ENCODE measurements at places on chromosomes 7 and 10. TPM values are rescaled to one million over a fixed set of nuclear protein-coding genes. Genes with fewer than 3 reads are reported as not detected.
A peak's percentile ranks its signal among the peaks of the same experiment; 100 is the strongest.

DNA sequence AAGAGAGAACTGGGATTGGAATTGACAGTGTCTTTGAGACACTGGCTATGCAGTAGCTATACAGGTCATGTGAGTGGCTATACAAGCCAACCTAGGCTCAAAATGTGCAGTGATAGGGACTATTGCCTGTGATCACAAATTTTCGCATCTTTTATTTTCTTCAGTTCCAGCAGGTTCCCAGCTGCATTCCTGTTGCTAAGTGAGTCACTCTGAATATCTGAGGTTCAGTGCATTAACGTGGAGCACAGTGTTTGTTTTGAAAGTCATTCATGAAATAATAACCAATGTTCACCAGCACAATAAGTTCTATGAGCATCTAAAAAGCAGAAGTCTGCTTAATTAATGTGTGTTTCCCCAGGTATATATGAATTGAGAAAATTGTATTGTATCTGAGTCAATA, 1236.0 kb upstream of the CELF2 start:
- peak; percentile 65 for DNase-seq

The MSMB gene
- not detected for total RNA-seq

The RPEL1 gene
- under 0.01 TPM for total RNA-seq

DNA sequence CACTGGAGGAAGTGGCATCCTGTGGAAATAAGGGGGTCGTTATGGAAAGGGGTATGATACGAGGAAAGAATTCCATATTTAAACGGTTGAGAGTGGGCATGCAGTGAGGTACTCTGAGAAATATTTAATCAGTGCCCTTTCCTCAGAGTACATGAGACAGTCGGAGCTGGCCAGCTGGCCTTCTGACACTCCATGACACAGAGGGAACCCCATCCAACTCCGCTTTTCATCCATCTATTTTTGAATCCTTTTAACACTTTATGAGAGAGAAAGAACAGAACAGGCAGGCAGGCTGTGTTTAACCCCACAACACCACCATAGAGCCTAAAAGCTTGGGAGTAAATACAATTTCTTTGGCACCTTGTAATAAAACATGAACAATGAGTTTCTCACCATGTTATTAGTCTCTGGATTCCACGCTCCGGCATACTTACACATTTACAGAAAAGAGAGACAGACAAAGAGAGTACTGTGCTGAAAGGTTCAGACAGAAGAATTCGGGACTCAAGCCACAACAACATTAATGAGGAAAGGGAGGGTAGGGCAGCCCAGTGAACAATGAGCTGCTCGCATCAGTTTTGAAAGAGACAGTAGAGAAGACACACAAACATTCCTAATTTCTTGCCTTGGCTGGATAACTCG, 124.2 kb upstream of the PDLIM1 start:
- no peak for DNase-seq

The BICC1 gene
- 38.9 TPM for total RNA-seq

Data from IMR-90 (cell line).